ENCODE measurements at places on chromosomes 11 and 22.

DNA sequence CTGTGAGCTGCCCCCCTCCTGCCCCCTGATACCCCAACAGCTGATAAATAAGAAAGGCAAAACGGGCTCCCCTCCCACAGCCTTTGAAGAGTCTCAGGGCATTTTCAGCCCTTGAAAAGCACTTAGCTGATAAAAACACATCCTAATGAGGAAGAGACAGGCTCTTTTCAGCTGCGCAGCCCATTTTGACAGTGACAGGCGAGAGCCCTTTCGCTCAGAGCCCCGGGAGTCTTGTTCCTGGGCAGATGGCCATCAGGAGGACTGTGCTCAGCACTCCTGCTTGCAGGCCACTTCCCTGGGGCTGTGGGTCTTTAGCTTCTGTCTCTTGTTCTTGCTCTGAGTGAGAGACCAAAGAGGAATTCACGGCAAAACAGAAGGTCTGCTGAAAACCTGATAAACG lies 757.2 kb downstream of the BRD1 start:
- DNase-seq, result no peak

- DNase-seq, result no peak
These were observed 39.9 kb upstream of the RAB1B start for GRCh38 chr11:66228521-66228920.

DNA sequence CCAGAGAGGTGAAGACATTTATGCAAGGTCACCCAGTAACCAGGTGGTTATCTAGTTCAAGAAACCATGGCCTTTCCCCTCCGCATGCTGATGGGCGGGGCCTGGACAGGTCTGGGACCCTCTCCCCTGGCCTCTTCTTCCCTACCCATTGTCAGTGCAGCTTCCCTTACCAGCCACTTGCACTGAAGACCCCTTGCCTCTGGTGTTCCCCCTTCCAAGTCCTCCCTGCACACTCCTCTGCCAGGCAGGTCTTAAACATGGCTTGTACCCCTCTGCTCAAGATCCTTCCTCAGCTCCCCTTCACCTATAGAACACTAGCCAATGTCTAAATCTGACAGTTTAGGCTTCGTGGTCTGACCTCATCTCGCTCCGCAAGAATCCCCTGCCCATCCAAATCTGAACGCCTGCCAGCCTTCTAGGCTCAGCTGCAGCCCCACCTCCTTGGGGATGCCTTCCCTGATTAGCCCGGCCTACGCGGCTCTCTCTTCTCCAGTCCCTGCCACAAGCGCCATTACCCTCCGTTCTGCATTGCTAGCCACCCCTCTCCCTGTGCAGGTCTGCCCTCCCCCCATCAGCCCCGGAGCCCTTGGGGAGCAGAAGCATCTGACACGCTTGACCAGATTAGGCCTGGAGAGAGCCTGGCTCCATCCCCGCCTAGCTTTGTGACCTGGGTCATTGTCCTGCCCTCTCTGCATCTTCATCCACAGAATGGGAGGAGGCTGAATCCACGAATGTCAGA lies 213.8 kb downstream of the DSCAML1 start:
- no peak for DNase-seq

DNA sequence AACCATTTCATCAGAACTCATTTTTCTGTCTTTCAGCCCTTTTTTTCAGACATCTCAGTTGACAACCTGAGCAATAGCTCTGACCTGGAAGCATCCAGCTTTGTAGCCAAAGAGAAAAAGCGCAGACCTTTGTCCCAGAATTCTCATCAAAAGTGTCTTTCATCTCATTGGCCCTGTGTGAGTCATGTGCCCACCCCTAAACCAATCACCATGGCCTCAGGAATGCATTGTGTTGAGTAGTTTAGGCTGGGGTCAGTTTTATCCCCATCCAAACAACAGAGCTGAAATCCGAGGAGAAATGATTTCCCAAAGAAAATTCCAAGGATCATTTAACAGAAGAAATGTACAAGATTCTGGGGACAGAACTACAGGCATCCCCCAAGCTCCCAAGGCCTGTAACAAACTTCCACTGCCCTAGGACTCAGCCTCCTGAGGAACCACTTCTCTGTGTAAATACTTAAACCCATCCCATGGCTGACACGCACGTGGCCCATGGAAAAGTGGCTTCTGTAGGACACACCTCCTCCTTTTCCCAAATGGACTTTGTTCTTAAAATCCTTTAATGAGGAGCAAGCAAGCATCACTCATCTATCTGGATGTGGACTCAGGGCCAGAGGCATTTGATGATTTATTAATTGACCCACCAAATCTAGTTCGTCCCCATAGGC lies 429.0 kb downstream of the SOX6 start:
- no peak for DNase-seq

DNA sequence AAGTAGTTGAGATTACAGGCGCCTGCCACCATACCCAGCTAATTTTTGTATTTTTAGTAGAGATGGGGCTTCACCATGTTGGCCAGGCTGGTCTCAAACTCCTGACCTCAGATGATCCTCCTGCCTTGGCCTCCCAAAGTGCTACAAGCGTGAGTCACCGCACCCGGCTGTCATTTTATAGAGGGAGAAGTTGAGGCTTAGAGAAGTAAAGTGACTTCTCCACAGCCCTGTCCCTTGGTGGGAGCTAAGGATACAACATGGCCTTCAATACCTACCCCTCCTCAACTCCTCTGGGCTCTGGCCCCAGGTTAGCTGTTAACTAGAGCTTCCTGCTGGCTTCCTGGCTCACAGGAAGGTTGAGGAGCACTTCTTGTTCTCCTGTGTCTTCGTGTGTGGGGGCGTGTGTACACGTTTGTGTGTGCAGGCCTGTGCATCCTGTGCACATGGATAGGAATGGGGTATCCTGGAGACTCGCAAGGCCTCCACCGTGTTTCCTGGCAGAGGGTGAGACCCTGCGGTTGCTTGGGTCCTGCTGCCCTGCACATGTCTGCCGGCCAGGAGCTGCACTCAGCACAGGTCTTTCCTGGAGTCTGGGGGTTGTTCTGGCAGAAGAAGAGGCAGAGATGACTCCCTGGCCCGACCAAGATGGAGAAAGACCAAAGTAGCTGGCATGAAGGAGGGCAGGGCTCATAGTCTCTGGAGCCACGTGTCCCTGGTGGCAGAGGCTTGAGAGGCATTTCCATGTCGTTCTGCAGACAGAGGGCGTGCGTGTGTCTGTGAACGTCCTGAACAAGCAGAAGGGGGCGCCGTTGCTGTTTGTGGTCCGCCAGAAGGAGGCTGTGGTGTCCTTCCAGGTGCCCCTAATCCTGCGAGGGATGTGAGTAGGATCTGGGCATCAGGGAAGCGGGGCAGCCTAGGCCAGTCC lies 2.4 kb downstream of the SIDT2 start:
- DNase-seq, result peak; percentile 68

GRCh38 chr11:84558085-84558905 lies 1068.8 kb downstream of the DLG2 start:
- peak; percentile 12 for DNase-seq

DNA sequence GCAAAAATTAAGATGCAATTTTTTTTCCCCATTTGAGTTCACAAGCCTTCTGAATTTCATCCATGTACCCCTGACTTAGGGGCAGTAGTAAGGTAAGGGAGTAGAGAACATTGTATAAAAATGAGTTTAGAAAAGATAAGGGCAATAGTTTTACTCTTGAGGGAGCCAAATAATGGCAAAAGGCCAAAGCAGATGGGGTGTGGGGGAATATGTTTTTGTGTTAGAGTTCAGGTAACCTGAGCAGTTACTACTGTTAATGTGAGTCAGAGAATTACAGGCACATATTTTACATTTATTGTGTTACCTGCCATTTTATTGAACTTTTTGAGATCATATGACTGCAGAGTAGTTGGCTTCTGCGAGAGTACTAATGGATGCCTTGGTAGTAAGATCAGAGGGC lies 3.1 kb downstream of the EED start:
- DNase-seq, result no peak

- no peak for DNase-seq
These were observed at the start of gene ALDH3B2 for GRCh38 chr11:67674442-67674871. Gene ALDH3B2 (minus strand): TSS chr11:67674623. CDS start chr11:67666935, 7,688 bp downstream.

GRCh38 chr11:130396965-130397364 lies 31.4 kb downstream of the ADAMTS8 start:
- no peak for DNase-seq

- no peak for DNase-seq
These were observed 24.6 kb downstream of the RPL3 start for GRCh38 chr22:39294571-39295468.

DNA sequence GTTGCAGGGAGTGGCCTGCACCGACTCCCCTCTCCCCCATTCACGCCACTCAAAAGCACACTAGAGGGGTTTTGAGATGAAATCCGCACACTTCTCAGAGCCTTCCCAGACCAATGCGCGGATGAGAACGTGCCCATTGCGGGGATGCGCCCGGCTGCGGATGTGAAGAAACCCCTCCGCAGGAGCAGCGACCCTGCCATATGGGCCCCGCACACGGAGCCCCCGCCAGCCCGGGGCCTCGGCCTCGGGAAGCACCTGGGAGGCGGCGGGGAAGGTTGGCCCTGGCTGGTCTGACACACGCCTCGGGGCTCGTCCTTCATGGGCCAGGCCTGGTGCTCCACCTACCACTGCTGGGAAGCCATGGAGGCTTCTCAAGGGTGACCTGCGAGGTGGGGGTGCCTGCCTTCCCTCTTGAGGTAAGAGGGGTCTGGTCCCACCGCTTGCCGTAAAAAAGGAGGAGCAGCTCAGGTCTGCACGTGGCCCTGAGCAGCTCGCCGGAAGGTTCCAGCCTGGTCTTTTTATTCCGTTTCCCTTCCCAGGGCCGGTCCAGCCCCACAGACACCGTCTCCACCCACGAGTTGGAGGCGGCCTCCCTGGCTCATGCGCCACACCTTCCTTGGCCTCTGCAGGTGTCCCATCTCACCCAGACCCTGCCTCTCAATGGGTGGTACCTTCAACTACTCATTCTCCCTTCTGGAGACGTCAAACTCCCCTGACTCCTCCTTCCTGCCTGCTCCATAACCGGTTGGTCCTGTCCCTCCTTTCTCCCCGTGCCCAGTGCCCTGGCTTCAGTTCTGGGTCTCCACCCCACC lies 39.4 kb downstream of the TRMU start:
- DNase-seq, result no peak

GRCh38 chr11:60968223-60968622 lies 3.3 kb upstream of the CD6 start:
- DNase-seq, result no peak

- DNase-seq, result peak; percentile 64
These were observed 6.4 kb upstream of the MFRP start for GRCh38 chr11:119352857-119353260.

DNA sequence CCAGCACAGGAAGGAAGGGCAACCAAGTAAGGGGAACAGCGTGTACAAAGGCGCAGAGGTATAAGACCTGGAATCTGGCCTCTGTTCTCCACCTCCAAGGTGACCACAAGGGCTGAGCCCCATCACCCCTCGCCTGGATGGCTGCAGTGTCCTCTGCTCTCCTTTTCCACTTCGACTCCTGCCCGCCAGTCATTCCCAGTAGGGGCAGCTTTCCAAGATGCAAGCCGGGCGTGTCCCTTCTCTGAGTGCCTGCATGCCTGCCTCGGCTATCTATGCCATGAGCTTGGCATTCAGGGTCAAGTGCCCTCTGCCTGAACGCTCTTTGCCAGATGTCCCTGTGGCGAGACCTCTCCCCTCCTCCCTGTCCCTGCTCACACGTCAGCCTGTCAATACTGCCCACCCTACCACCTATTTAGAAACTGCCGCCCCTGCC lies 17.0 kb downstream of the FADS3 start:
- DNase-seq, result no peak

DNA sequence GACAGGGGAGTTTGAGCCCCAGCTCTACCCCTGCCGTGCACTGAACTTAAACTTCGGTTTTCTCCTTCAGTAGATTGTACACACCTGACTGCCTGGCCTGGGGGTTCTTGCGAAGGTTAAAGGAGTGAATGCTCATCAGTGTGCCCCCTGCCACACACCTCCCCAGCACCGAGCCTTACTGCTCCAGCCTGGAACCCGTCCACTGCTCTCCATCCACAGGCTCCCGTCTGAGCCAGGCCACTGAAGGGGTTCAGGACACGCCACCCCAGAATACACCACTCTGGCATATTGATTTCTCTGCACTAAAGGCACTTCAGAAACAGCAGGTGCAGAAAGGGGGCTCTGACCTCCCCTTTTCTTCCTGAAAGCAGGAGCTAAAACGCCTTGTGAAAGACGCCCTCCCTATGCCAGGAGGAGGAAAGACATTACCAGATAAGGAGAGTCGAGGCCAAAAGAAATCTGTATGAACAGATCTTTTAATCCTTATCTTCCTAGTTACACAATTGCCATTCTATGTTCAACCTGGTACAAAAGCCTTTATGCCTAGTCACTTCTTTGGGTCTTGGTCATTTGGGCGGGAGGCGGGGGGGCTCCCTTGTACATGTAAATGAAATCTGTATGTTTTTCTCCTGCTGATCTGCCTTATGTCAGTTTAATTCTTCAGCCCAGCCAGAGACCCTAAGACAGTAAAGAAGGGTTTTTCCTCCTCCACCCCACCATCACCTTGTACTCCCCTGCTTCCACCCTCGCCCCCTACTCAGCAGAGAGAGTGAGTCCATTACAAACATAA lies 1.9 kb upstream of the SSTR3 start:
- DNase-seq, result no peak

DNA sequence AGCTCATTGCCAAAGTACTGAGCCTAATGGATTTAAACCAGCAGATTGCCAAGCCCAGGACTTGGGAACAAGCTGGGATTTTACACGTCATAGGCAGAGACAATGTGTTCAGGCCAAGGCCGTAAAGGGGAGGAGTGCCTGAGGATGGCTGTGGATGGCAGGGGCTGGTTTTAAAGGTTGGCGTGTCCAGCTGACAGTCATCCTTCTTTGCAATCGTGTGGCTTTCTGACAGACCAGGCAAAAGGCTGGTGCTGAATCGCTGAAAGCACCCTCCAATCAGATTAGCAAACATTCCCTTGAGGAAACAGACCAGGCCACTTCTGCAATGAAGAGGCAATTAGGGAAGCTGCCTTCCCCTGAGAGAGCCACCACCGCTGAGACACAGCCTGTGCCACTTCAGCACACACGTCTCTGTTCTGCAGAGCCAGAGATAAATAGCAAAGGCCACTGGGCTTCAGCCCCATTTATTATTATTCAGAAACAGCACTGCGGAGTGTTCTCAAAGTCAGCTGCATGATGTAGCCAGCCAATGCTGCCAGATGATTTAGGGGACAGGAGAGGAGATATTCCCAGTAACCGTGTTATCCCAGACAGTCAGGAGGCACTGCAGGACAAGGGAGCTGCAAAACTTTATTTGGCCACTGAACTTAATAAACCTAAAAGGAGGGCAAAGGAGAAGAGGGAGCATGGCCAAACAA lies 54.2 kb upstream of the CSNK2A3 start:
- peak; percentile 26 for DNase-seq

GRCh38 chr22:46517255-46517761 lies 20.1 kb downstream of the CELSR1 start:
- DNase-seq, result no peak

GRCh38 chr22:49767355-49768062 lies 60.2 kb downstream of the BRD1 start:
- DNase-seq, result peak; percentile 3

DNA sequence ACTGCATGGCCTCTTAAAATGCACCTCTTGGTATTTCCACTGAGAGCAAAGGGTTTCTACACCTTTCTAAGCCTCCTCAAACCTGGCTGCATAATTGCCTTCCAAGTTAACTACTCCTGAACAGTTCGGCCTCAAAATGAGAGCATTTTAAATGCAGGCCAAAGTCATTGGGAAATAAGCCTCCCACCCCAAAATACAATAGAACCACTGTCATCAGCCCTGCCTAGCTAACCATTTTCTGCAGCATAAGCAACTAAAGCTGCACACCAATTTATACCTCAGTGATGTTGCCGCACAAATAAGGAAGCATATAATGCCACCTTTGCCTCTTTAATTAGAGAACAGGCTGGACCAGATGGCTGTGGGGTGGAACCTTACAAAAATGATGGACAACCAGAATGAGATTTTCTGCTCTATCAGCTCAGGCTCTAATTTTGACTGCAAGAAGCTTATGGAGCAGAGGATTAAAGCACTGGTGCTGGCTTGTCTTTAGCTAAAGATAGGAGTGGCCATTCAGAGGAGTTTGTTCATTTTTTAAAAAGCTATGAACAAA lies 4.3 kb downstream of the TOB2 start:
- DNase-seq, result no peak
